ENCODE measurements at places on chromosomes 2 and 18.

DNA sequence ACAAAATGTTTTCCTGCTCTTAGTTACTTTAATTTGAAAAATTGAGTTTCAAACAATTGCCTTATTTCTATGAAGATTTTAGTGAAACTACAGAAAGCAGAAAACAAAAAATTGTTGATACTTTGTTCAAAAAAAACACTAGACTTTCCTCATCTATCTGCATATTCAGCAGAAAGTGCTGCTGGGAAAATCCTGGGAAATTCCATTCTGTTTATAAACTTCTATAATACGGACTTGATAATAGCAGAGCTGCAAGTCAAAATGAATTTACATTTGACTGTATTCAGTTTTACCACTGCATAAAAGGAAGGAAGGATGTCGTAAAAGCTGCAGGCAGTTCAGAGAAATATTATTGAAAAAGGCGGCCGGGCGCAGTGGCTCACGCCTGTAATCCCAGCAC, 24.9 kb upstream of the ERICH2 start:
- DNase-seq: no peak

DNA sequence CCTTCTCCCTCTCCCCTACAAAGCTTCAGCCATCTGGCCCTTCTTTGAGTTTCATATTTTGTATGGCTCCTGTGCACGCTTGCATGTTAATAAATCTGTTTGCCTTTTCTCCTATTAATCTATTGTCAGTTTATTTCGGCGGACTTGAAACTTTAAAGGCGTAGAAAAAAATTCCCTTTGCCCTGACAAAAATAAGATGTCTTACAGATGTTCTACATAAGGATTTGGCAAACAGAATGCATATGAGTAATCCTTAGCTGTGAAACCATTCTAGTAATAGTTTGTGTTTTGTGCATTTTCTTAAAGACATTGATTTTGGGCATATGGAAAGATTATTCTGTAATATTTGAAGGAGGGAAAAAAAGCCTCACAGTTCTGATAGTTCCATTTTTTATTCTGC, 15.0 kb upstream of the BMPR2 start:
- no peak for DNase-seq

GRCh38 chr18:28114472-28114871, 62.5 kb downstream of the CDH2 start:
- DNase-seq: no peak

DNA sequence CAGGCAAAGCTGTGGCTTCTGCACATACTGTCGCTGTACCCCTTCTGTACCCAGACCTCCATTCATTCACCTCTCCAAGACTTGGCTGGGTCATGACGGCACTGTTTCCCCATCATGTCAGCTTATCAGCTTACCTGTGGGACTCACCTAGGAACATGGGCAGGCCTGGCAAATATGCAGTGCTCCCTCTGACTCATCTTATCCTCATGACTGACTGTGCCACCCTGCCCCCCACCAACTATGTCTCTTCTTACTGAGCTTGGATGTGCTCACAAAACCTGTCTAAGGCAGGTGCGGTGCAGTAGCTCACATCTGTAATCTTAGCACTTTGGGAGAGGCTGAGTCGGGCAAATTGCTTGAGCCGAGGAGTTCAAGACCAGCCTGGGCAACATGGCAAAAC, 152.4 kb downstream of the MGAT5 start:
- DNase-seq: no peak

- DNase-seq: no peak
Measured at GRCh38 chr2:223643309-223643708, 41.1 kb upstream of the SCG2 start.

DNA sequence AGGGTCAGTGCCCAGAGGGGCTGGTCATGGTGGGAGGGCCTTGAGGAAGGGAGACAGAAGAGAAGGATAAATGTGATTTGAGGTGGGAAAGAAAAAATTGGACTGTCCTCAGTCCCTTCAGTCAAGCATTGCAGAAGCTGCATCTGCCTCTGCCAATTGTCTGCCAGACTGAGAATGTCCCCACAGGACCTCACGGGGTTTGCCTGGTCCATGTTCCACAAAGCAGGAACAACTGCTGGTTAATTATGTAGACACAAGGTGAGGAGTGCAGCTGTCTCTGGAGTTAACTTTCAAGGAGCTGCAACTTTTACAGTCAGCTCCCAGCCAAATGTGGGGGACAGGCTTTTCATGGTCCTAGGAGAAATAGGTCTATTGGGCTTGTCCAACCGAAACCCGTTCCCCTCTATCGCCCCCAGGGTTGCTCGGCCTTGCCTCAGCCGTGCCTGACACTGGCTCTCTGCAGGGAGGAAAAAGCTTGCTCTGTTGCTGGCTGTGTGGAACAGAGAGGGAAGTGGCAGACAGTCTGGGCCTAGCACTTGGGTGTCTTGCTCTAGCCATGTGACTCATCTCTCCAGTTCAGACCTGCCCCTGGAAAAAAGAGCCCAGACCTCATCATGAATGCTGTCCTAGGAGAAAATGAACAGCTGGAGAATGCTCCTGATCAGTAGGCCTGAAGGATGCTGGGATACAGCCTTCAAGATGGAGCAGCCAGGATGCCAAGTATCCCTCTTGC, 31.1 kb upstream of the PAX8 start:
- no peak for DNase-seq

DNA sequence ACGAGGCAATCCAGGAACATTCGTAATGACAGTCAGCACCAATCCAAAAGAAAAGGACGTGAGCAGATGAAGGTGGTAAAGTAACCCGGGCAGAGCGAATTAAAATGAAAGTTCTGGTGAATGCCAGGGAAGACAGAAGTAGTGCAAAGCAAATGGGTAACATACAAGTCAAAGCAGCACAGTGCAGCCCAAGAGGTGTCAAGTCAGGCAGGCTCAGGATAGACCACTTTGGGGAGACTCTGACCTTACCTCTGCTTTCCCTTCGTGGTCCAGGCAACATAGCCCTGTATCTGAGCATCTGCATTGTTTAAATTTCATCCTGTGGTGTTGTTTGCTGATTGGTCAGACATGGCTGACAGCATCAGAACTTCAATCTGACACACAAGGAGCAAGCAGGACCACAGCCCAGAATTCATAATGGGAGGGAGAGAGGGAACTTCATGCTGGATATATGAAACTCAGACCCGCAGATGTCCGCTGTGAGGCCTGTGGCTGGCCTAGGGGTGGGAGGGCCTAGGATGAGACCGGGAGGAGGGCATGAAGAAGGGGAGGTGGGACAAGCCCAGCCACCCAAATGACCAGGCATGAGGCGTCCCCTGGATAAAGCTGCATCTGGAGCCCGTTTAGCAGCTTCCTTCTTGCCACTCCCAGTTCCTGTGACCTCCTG, 285.7 kb downstream of the TCF4 start:
- no peak for DNase-seq

GRCh38 chr2:120239488-120240287, 13.0 kb upstream of the RALB start:
- DNase-seq: no peak

DNA sequence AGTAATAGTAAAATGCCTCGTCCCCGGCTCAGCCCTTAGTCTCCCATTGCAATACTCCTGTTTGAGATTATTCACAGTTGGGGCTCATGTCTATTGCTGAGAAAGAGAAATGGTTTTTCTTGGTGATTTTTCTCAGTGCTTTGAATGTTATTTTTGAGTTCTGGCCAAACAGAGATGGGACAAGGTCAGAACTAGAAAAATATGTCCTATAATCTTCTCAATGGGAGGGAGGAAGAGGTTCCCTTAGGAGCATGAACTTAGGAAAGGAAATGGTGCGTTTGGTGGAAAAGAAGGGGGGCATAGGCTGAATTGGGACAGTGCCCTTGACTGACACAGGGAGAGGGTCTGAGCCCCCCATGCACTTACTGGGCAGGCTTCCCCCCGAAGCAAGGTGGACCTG, 133.8 kb downstream of the AGAP1 start:
- no peak for DNase-seq

GRCh38 chr18:57209713-57210106, 62.8 kb downstream of the BOD1L2 start:
- no peak for DNase-seq

GRCh38 chr2:149737896-149738295, 150.3 kb upstream of the MMADHC start:
- DNase-seq: no peak

- no peak for DNase-seq
Measured at GRCh38 chr2:166333801-166334200, 41.9 kb downstream of the SCN9A start.

GRCh38 chr18:5419601-5420000, 124.1 kb upstream of the ZBTB14 start:
- DNase-seq: no peak

DNA sequence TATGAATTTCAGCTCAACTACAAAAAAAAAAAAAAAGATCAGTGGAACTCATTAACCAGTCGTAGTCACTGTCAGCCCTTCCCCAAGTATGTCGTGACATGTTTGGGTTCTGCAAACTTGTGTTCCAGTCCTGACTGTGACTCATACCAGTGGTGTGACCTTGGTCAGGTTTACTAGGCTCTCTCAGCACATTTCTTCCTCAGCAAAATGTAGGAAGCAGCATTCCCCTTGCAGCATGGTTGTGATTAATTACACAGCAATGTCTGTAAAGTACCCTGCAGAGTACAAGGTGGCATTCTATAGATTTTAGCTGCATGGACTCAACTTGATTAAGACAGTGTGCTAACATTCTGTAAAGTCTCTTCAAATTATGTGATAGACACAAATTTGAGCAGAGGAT, 156.9 kb downstream of the LAMA1 start:
- no peak for DNase-seq

DNA sequence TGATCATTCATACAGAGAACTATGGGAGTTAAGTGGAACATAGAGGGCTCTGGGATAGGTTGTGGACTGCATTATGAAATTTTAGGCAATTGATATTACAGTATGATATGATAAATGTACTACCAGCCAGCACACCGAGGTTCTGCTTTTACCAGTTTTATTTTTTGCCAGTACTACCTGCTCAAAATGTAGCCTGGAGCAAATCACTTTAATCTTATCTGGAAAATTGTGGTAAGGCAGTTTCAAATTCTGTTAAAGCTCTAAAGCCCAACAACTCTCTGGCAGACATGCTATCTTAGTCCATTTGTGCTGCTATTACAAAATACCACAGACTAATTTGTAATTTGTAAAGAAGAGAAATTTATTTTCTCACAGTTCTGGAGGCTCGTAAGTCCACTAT, 474.9 kb upstream of the CWC22 start:
- no peak for DNase-seq

- DNase-seq: no peak
Measured at GRCh38 chr2:197357986-197358385, 47.4 kb upstream of the ANKRD44 start.

- DNase-seq: no peak
Measured at GRCh38 chr2:146820672-146821071, 1024.2 kb upstream of the ACVR2A start.

DNA sequence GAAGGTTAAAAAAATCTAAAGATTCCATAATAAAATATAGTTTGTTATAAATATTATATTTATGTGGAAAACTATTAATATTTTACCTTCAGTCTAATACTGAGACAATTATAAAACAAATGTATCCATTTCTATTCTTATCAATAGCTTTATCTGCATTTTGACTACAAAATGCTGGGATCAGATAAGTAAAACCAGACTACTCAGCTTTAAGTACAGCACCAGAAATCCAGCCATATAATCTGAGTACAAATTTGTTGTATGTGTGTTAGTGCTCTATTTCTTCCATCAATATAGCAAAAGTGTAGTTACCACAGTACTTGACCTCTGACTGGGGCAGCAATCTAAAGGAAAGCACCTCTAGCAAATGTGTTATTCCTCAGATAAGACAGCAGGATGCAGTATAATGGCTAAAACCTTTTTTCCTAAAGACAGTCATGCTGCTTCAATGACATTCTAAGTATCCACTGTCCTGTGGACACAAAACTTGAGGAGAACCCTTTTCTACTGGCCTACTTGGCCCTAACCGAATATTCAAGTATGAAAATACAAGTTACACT, 68.1 kb downstream of the OLA1 start:
- no peak for DNase-seq

DNA sequence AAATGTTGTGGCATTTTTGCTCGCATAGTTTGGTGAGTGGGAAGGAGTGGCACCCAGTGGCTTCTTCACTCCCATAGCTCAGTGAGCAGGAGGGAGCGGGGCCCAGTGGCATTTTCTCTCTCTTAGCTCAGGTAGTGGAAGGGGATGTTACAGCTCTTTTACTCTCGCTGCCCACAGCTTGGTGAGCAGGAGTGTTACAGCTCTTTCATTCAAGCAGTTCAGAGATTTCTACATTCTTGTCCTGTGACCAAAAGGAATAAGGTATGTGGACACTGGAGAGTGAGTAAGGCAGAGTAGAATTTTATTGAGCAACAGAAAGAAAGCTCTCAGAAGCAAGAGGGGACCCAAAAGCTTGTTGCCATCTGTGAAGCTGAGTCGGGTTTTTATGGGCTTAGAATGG, 192.4 kb downstream of the SPAG16 start:
- no peak for DNase-seq

DNA sequence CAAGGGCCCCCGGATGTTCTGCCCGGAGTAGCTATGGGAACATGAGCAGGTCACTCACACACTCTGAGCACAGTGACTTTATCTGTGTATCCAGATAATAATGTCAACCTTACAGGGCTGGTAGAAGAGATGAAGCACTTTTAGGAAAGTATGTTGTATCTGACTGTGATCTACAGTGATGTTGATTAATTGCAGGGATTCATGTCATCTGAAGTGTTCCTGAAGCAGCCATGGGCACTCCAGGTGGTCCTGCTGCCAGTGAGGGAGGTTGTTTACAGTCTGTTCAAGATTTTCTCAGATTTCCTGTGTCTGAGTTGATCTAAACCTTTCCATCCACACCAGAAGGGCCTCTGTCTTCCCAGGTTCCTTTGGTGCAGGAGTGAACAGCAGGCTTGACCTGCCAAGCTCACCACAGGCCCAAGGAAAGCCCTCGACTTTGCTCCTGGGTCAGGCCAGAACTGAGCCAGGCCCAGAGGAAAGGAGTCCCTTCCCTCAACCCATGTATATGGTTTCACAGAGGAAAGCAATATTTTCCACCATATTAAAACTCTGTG, 28.0 kb downstream of the KIAA2012 start:
- DNase-seq: no peak

DNA sequence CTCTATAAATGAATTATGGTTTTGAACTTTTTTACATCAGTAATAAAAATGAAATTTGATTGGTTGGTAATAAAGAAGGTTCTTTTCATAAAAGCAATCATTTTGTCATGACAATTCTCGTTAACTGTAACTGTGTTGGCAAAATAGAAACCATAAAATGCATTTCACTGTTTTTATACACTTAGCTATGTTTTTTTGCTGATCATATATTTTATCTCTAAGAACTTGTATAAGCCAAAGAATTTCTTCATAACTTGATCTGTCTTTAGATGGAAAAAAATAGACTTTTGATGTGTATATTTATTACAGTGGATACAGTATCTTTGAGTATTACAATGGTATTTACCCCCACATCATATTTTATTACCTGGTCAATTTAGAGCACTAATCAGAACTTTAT, 9.7 kb downstream of the MTX2 start:
- DNase-seq: no peak

- DNase-seq: no peak
Measured at GRCh38 chr2:178221556-178221955, 27.2 kb downstream of the OSBPL6 start.
